ENCODE measurements at places on chromosomes 5 and 9. TPM values are rescaled to one million over a fixed set of nuclear protein-coding genes. Genes with fewer than 3 reads are reported as not detected.

- no peak overlapping the region for H3K27ac ChIP-seq
- no peaks in the 10 kb centered on the region for H3K27me3 ChIP-seq
- no peak overlapping the region for H3K4me3 ChIP-seq
- no peaks in the 10 kb centered on the region for H3K36me3 ChIP-seq
- DNase-seq, result no peak
Measured at GRCh38 chr5:107224272-107224671, 446.5 kb downstream of the EFNA5 start.

DNA sequence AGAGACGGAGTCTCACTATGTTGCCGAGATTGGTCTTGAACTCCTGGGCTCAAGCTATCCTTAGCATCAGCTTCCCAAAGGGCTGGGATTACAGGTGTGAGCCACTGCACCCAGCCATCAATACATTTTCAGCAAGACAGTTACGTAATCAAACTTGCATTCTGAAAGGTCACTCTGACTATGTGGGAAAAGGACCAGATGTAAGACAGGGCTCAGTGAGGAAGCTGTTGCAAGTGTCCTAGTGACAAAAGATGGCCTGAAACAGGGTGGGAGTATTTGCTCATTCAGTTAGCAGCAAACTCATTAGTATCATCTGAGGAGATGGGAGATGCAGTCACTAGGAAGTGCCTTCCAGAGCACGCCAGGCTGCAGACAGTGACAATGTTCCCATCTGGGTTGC is 16.9 kb downstream of the MED27 start:
- H3K36me3 ChIP-seq, result peaks cover 22% of the 10 kb centered on the region
- H3K4me3 ChIP-seq, result no peak overlapping the region
- H3K27me3 ChIP-seq, result no peaks in the 10 kb centered on the region
- H3K27ac ChIP-seq, result no peak overlapping the region

DNA sequence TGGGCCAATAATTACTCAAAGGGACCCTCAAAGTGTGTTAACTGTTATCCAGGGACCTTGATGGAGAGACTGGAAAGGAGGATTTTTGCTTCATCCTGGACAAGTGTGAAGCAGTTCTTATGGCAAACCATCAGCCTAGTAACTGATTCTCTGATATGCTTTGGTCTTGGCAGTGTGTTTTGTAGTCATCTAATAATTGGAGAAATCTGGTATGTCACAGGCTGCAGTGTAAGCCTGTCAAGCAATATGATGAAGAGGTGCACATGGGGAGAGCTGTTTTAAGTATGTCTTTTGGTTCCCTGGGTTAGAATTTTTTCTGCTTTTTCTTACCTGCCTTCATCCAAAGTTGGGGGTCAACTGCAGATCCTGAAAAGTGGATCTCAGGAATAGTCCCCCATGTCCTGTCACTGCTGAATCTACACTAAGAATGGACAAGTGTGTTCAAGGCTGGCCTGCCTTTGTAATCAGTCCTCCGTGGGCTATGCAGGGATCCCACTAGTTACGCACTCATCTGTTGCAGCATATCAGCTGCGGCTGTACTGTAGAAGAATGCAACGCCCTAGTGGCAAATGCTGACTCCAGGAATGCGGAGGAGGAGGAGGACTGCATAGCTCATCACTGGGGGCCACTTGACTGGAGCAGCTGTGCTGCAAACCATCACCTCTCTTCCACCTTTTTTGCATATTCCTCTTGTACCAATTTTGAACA is 1.9 kb downstream of the SPTAN1 start:
- H3K27me3 ChIP-seq, result peaks cover 3% of the 10 kb centered on the region
- no peak overlapping the region for H3K27ac ChIP-seq
- H3K4me1 ChIP-seq, result peaks cover 44% of the 10 kb centered on the region
- no peak overlapping the region for H3K4me3 ChIP-seq

DNA sequence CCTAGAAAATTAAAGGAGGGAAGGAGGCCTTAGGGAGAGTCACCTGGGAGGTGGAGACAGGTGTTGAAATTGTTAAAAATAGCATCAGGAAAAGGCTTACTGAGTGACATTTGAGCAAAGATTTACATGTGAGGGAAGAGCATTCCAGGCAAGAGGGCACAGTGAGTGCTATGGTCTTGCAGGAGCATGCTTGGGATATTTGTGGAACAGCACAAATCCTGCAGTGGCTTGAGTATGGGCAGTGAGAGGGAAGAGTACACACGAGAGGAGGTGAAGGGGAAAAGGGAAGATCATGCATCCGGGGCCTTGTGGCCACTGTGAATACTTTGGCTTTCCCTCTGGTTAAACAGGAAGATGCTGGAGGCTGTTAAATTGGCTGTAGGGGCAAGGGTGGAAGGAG is 36.6 kb downstream of the ACER2 start:
- H3K4me1 ChIP-seq, result peaks cover 42% of the 10 kb centered on the region
- H3K27me3 ChIP-seq, result no peaks in the 10 kb centered on the region
- H3K36me3 ChIP-seq, result peaks cover 20% of the 10 kb centered on the region
- peak overlapping the region; percentile 34 for H3K4me3 ChIP-seq

GRCh38 chr5:171309276-171310211 is 496 bp downstream of the TLX3 start:
- DNase-seq, result peak; percentile 37
- H3K36me3 ChIP-seq, result no peaks in the 10 kb centered on the region
- H3K27ac ChIP-seq, result no peak overlapping the region
- peak overlapping the region; percentile 64 for H3K4me3 ChIP-seq
- H3K4me1 ChIP-seq, result peaks cover 38% of the 10 kb centered on the region

DNA sequence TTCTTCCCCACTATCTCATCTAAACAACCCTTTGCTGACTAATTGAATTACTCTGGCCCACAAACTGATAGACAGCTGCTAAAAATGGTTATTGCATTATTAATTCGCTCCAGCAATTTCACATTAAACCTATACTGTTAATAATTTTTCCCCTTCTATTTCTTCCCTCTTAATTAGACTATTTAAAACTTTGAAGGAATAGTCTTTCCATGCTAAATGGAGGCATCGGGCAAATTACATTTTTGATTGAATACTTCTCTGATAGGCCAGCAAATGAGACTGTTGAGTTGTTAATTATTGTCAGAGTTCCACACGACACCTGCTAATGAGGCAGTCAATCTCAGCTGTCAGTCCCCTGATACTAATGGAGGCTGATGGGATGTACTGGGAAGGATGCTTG is 242.5 kb downstream of the TRIM32 start:
- H3K36me3 ChIP-seq, result no peaks in the 10 kb centered on the region
- H3K4me3 ChIP-seq, result no peak overlapping the region
- H3K4me1 ChIP-seq, result peaks cover 57% of the 10 kb centered on the region
- H3K27ac ChIP-seq, result peak overlapping the region; percentile 99
- DNase-seq, result no peak

DNA sequence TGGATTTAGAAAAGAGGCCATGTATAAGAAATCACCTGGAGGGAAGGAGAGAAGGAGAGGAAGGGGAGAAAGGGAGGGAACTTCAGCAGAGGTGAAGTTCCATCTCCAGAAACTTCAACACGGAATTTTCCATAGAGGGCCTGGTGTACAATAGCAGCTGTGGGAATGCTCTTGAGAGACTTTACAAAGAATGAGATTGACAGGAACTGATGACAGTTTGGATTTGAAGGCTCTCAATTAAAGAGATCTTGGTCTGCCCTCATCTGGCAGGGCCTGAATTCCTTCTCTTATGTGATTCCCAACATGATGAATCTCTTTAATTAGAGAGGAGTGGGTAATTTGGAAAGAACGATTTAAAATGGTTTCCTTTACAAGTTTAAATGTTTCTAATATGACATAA is 143.5 kb downstream of the MLLT3 start:
- no peaks in the 10 kb centered on the region for H3K27me3 ChIP-seq
- peaks cover 47% of the 10 kb centered on the region for H3K4me1 ChIP-seq
- H3K36me3 ChIP-seq, result no peaks in the 10 kb centered on the region
- no peak for DNase-seq
- H3K27ac ChIP-seq, result no peak overlapping the region

GRCh38 chr5:72477644-72478043 is 29.6 kb downstream of the ZNF366 start:
- no peak for DNase-seq
- H3K27me3 ChIP-seq, result no peaks in the 10 kb centered on the region
- no peaks in the 10 kb centered on the region for H3K36me3 ChIP-seq
- H3K4me1 ChIP-seq, result 0 out of 2 replicates have a peak, but pooled peaks cover 3% of the 10 kb centered on the region
- H3K4me3 ChIP-seq, result no peak overlapping the region

GRCh38 chr5:148394587-148395019 is 10.8 kb downstream of the FBXO38 start:
- H3K27me3 ChIP-seq, result no peaks in the 10 kb centered on the region
- H3K36me3 ChIP-seq, result peaks cover 8% of the 10 kb centered on the region

DNA sequence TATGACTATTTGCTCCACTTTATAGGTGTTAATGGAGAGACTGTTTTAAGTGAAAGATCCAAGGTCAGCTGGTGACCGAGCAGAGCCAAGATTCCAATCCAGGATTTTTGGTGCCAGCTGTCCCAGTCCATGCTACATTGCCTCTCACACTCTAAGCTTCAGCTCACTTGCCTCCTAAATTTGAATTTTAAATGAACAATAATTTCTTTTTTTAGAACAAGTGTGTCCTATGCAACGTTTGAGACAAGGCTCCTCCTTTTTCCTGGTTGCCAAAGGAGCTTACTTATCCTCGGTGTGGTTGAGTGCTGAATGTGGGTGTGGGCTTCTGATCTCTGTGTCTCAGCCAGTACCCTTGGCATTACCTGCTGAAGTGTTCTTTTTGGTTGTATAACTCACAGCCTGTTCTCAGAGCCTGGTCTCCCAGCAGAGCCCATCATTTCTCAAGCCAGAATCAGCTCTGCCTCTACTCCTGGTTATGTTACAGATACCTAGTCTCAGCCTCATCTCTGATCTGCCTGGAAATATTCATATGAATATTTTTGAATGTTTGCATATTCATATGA is 4.0 kb upstream of the PRRC1 start:
- no peaks in the 10 kb centered on the region for H3K27me3 ChIP-seq
- no peak overlapping the region for H3K4me3 ChIP-seq
- H3K4me1 ChIP-seq, result peaks cover 6% of the 10 kb centered on the region
- H3K27ac ChIP-seq, result no peak overlapping the region
- no peaks in the 10 kb centered on the region for H3K36me3 ChIP-seq

- peaks cover 6% of the 10 kb centered on the region for H3K4me1 ChIP-seq
- no peak overlapping the region for H3K27ac ChIP-seq
- DNase-seq, result no peak
- no peaks in the 10 kb centered on the region for H3K27me3 ChIP-seq
Measured at GRCh38 chr9:9612755-9613154, 1000.0 kb downstream of the PTPRD start.

GRCh38 chr9:98804083-98804482 is 3.4 kb upstream of the GALNT12 start:
- peaks cover 23% of the 10 kb centered on the region for H3K27me3 ChIP-seq
- H3K4me3 ChIP-seq, result no peak overlapping the region
- no peaks in the 10 kb centered on the region for H3K36me3 ChIP-seq
- DNase-seq, result no peak
- no peak overlapping the region for H3K27ac ChIP-seq

GRCh38 chr5:54833590-54833989 is 151.8 kb downstream of the ESM1 start:
- H3K36me3 ChIP-seq, result no peaks in the 10 kb centered on the region
- H3K27me3 ChIP-seq, result no peaks in the 10 kb centered on the region
- no peaks in the 10 kb centered on the region for H3K4me1 ChIP-seq
- no peak for DNase-seq
- H3K4me3 ChIP-seq, result no peak overlapping the region

CCDC107 gene
- 14.1 TPM for total RNA-seq

GADD45G gene
- 13.5 TPM for total RNA-seq

MAMDC2 gene
- 6.0 TPM for total RNA-seq

NMRK1 gene
- 13.3 TPM for total RNA-seq

PCDHGA3 gene
- total RNA-seq, result 0.92 TPM

PCDHGC5 gene
- 1.1 TPM for total RNA-seq
